ENCODE measurements at places on chromosomes 4 and X. TPM values are rescaled to one million over a fixed set of nuclear protein-coding genes. Genes with fewer than 3 reads are reported as not detected.

Gene MND1
- total RNA-seq, result 9.7 TPM

DNA sequence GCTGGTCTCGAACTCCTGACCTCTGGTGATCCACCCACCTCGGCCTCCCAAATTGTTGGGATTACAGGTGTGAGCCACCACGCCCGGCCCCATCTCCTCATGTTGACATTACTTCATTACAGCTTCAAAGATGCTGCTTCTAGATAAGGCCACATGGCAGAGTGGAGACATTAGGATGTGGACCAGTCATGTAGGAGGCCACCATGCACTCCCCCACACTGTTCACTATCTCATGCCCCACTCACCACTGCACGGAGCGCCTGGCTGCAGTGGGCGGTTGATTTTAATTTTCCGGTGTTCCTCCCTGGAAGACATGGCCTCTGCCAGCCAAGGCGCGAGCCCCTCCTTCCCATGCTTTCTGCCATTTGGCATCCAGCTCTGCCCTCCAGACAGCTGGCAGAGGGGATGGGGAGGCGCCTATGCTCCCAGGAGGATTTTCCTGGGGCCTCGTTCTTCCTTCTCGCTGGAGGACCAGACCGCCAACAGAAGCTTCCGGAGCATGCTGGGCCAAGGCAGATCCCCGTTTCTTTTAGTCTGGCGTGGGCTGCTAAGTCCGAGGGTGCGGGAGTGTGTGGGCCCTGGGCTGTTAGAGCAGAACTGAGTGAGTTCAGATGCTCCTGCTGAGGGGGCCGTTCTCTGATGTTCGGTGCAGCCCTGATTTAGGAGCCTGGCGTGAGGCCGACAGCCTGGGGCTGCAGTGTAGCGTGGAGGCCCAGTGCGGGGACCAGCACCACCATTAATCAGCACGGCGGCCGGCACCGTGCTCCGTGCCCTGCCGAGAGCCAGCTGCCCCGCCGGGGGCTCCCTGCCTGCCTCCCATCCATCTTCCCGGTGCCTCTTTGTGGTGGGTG lies 93.1 kb downstream of the SORCS2 start:
- no peak for DNase-seq

- DNase-seq, result peak; percentile 59
Observed at GRCh38 chrX:51332188-51332942, at the start of gene NUDT10. Gene NUDT10, plus strand, starts transcription at chrX:51332822. Its CDS starts 144 bp downstream, at chrX:51332966.

DNA sequence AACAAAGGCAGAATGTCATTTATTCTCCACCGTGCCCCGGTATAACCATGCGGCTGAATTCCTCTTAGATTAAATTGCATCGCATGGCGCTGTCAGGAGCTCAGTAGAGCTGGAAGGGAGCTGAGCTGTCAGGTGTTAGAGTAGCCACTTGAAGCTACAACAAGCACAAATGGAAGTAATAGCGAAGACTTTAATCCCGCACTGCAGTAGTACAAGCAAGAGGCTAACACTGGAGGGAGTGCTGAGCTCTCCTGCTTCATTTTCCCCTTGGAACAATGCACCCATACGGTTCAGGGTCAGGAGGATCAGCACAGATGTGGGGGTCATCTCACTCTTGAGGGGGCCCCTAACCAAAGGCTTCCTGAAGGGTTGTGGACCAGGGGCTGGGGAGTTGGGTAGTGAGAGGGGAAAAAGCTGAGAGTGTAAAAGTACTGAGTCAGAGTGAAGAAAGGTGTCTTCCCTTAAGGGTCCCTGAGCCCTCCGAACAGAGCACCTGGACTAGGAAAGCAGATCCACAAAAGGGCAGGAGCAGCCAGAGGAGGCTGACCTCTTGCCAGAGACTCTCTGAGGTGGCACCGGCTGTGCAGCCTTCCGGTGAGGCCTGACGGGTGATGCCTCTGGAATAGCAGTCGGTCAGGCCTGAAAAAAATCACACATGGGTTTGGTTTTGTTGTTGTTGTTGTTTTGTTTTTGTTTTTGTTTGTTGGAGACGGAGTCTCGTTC lies 36.0 kb upstream of the CBR4 start:
- DNase-seq, result no peak

DNA sequence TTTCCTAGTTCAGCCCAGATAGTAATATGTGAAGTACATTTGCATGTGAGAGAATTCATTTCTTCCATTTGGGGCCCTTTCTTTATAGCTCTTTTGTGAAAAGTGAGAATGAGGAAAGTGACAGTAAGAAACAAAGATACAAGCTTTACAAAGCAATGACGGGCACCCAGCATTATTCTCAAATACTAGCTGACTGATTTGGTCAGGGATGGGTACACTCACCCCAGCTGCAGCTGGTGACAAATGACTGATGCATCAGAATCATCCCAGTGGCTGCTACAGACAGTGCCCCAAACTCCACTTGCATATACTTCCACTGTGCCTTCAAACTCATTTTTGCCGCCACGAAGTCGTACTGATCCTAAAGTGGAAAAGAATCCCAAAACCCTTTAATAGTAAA lies 14.8 kb downstream of the PRSS12 start:
- DNase-seq, result no peak

Gene EFHC2
- total RNA-seq, result 1.8 TPM

DNA sequence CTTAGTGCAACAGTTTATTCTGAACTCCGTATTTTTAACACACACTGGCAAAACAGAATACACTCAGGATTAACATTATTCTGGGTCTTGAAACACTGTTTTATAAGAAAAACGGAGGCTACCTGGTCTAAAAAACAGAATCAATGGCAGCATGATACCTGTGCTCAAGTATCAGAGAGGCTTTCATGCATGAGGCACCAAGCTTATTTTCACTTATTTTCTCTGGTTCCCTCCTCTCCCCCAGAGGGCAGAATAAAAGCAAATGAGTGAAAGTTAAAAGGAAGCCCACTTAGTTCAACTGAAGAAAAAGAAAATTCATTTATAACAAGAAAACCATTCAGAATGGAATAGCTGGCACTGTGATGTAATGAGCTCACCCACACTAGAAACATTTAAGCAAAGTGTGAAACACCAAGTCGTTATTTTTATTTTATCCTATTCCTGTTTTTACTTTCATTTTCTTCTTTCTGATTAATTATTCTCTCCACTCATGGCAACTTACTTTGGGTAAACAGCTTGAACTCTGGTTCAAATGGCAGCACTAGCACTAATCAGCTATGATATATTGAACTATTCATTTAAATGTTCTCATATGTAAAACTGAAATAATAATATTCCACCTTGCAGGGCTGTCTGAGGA lies 211.8 kb downstream of the PPP3CA start:
- no peak for DNase-seq

Gene ARMCX1
- 31.6 TPM for total RNA-seq

Gene RAB40A
- total RNA-seq, result 0.89 TPM

GRCh38 chr4:89305712-89306437 lies 1.7 kb downstream of the GPRIN3 start:
- no peak for DNase-seq

Gene SHOX
- total RNA-seq, result not detected

Gene MAB21L2
- 0.51 TPM for total RNA-seq

Gene KLHL5
- total RNA-seq, result 44.8 TPM

- no peak for DNase-seq
Observed at GRCh38 chrX:139875841-139876240, 57.0 kb downstream of the ATP11C start.

- no peak for DNase-seq
Observed at GRCh38 chr4:101040776-101041175, 306.6 kb downstream of the PPP3CA start.
